ENCODE measurements at places on chromosomes 3 and 15.
A peak's percentile ranks its signal among the peaks of the same experiment; 100 is the strongest.

- no peak for DNase-seq
Observed at GRCh38 chr15:96261575-96262034, 68.9 kb upstream of the NR2F2 start.

DNA sequence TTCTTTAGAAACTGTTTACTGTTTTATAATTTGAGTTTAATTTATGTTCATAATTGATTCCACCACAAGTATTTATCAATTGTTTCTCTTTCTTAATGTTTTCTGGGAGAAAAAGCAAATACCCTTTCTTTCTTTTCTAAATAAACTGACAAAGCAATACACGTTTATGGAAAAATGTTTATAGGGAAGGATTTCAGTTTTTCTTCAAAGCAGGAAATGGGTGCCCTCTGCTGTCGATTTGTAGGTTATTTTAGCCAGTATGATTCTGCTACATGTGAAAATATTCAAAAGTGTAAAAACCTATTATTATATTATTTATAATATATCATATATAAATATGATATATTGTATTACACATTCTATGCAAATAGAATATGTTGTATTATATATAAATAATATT lies 921.0 kb upstream of the ROBO1 start:
- no peak for DNase-seq

DNA sequence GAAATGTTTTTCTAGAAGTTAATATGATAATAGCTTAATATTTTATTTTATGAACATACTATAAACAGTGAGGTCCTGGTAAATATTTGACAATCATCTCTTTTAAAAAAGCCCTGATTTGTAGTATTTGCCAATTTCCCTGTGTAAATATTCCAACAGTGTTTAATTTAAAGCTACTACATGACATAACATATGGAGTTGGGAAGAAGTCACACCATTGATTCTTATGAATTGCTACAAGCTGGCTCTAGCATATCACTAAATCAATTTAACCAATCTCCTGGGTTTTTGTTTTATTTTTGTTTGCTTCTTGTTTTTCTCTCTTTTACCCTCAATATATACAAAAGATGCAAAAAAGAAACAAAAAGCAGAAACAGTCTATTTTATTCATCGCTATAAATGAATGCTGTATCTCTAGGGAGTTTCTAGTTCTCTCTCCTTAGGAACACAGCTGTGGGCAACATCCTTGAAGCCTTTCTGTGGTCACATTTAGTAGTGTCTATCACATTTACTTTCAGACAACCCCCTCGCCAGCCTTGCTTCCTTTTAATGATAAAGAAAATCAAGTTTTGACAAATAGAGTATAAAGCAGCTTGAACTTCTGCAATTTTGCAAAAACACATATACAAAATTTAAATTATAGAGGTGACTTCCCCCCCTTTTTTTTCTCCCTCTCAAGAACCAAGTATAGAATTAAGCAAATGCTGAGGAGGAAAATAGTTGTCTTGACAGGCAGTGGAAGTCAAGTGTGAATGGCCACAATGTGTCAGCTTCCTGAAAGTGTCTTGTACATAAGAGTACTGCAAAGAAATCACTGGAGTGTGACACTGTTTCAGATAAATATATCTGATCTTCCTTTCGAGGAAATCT lies 21.4 kb downstream of the CCR1 start:
- no peak for DNase-seq

- DNase-seq: no peak
Observed at GRCh38 chr15:39321977-39322376, 258.9 kb upstream of the THBS1 start.

GRCh38 chr3:155870945-155871745 lies 695 bp downstream of the GMPS start:
- peak; percentile 22 for DNase-seq

- no peak for DNase-seq
Observed at GRCh38 chr3:39707314-39707909, 102.0 kb upstream of the MYRIP start.

- DNase-seq: no peak
Observed at GRCh38 chr15:42363942-42364341, 4.6 kb downstream of the CAPN3 start.

DNA sequence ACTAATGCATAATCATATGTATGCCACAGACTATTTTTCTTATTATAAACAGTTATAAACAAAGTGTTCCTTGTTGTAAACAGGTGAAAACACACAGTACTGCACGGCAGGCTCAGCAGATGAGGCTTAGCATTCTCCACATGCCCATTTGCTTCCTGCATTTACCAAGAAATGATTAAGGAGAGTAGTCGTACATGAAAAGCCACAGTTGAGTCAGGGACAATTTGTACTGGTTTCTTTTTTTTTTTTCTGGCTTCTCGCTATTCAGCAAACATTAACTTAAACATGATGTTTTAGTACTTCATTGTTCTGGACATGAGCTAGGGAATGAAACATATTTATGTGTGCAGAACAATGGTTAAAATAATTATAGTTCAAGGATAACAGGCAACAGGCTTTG lies 63.4 kb downstream of the GHSR start:
- DNase-seq: no peak

DNA sequence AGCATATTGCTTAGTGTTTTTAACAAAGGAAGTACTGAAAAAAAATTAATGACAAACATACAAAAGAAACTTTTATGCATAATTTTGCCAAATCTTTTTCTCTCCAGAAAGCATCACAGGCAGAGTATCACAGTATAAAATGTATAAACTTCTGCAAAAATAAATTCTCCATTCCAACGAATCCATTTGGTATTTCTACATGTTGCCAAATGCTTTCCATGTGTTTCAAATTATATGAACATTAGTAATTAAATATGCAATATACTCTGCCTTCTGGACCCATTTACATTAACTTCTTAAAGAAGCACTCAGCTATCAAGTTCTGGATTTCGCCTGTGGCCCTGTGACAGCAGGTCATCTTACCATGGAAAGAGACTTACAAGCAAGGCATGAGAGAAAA lies 189.1 kb upstream of the ALCAM start:
- no peak for DNase-seq

DNA sequence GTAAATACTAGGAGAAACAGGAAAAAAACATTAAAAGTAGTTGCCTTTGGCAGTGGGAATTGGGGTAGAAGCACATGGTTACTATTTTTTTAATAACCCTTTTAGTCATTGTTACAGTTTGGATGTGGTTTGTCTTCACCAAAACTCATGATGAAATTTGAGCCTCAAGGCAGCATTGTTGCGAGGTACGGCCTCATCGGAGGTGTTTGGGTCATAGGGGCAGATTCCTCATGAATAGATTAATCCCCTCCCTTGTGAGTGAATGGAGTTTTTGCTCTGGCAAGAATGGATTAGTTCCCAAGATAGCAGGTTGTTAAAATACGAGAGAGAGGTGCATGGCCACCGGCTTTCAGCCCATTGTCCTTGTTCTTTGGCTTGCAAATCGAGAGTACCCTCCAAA lies 92.6 kb downstream of the LEKR1 start:
- no peak for DNase-seq

- DNase-seq: no peak
Observed at GRCh38 chr3:76203578-76203977, 418.2 kb upstream of the ZNF717 start.

GRCh38 chr3:194161131-194162045 lies 25.4 kb downstream of the HES1 start:
- DNase-seq: no peak

DNA sequence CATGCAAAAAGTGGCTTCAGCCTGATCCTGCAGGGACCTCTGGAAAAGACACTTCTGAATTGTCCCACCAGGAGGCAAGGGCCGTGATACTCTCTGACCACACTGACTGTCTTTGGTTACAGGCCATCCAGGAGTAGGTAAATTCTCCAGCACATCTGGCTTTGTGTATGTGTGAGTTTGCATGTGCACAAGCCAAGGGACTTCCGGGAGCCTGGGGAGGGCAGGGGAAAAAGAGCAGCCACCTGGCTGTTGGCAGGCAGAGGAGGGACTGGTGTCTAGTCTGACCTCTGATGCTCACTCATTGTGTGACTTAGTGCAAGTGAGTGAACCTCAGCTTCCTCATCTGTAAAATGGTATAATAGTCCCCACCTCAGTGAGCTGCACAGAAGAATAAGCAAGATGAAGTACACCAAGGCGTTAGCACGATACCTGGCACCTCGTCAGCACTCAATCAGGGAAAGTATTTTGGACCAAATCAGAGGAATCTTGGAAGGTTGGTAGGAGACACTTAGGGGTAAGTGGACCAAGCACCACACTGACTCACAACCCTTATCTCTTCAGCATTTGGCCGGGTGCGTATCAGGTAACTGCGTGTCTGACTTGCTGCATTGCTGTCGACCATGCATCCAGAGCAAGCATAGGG lies 19.1 kb downstream of the KLHL6 start:
- no peak for DNase-seq

DNA sequence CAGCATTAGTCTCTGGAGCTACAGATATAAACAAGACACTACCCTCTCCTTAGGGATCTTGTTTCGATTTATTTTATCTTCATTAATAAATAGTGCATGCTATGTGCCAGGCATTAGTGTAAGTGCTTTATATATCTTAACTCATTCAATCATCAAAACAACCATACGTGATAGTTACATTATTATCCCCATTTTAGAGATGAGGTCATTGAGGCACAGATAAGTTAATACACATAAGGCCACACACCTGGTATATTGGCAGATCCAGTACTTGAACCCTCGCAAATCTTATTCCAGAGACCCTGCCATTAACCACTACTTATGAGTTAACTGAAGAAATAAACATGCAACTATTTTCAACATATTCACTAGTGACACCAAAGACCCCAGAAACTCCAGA lies 25.7 kb upstream of the NR2F2 start:
- no peak for DNase-seq
